Astrocyte (in vitro differentiated cells and primary cell): ENCODE measurements at places on chromosomes 3 and 15.

GRCh38 chr3:124886168-124887056 is 753 bp downstream of the ITGB5 start:
- DNase-seq, result no peak

DNA sequence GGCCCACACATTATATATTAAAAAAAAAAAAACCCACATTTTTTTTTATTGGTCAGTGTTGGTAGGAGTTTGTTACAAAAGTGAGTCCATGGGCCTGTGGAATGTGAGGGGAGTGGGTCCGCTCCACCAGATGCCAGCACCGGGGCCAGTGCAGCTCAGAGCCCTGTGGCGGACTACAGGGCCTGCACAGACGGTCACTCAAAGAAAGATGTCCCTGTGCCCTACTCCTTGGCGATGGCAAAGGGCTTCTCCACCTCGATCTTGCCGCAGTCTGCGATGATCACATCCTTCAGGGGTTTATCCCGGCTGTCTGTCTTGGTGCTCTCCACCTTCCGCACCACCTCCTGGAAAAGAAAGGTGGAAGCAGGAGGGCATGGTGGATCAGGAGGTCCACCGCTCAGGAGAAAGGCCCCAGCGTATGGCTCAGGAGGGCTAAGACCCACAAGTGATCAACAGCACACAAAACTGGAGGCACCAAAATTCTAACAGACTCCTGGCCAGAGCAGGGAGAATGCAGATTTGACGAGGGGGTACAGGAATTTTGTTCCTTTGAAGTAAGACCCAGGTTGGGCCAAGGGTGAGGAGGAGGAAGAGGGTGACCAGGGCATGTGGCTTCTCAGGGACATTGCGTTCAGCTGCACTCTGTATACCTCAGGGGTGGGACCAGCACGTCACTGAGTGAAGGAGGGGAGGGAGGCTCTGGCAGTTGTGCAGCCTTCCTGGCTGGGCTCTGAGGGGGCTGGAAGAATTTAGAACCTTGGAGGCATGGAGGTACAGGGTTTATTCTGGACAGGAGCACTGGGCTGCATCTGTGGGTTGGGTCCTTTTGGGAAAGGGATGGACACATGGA is 4.5 kb downstream of the SNX22 start:
- no peak for DNase-seq

- no peak for DNase-seq
These were observed 28.9 kb upstream of the SLC35G2 start for GRCh38 chr3:136789976-136790375.

- DNase-seq, result no peak
These were observed 307.7 kb upstream of the SOX2 start for GRCh38 chr3:181403876-181404660.

DNA sequence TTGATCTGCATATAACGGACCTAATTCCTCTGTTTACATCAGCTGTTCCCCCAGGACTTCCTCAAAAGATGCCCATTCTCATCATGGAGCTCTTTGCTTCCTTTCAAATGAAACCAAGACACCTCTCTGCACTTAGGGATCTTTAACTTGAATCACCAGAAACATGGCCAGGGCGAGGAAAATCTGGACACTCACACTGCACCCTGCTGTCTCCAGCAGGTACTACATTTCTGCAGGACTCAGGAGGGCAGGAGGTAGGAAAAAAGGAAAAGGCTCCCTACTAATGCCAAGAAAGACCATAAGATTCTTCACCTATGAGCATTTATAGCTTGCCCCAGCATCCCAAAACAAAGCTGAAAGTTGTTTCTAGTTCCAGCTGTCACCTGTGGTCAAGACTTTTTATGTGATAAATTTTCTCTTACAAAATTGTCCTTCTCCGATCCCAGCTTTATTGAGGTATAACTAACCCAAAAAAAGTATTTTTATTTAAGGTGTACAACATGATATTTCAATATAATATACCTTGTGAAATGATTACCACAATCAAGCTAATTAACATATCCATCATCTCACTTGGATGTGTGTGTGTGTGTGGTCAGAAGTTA is 87.3 kb upstream of the C15orf61 start:
- peak; percentile 22 for DNase-seq

DNA sequence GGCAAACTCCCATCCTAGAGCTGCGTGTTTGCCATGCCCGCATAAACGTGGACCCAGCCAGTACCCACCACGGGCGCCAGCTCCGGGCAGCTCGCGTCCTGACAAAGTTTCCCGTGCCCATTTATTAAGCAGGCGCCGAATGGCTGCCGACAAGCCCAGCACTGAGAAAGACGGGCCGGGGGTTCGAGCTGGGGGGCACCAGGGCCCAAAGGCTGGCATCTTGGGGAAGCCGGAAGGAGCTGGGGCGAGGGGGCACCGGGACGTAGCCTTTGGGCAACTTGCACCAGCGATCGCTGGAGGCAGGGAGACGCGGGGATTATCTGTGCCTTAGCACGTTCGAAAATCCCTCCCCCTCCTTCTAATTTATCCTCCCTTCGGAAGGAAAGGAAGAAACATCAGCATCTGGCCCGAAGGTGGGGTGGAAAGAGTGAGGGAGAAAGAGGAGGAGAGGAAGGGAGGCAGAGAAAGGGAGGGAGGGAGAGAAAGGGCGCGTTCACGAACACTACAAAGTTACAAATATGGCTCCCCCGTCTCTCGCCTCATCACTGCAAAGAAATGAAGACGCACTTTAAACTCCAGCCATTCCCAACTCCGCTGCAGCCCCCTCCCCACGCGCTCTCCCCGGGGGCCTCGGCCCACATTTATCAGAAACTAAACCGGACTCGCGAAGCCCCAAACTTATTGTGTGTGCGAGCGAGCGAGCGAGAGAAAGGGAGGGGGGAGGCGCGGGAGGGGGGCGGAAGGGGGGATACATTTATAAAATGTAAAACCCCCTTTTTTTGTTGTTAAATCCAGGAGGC is 1.0 kb downstream of the ANP32A start:
- DNase-seq, result peak; percentile 45

DNA sequence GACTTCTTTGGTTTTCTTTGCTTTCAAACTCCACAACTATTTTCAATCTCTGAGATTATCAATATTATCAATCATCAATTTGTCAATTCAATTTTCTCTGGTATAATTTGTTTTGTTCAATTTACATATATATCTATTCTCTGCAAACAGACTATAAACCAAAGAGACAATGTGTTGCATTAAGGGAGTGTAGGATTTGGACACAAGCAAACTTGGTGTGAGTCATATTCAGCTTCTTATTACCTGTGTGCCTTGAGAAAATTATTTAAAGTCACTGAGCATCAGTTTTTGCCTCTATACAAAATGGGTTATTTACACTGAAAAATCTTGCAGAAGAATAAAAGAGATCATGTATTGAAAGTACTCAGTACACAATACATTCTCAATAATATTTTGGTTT is 177.8 kb downstream of the NECTIN3 start:
- no peak for DNase-seq

GRCh38 chr15:56468401-56468800 is 3.5 kb upstream of the MNS1 start:
- no peak for DNase-seq

GRCh38 chr3:41405466-41405865 is 206.2 kb downstream of the CTNNB1 start:
- peak; percentile 57 for DNase-seq

DNA sequence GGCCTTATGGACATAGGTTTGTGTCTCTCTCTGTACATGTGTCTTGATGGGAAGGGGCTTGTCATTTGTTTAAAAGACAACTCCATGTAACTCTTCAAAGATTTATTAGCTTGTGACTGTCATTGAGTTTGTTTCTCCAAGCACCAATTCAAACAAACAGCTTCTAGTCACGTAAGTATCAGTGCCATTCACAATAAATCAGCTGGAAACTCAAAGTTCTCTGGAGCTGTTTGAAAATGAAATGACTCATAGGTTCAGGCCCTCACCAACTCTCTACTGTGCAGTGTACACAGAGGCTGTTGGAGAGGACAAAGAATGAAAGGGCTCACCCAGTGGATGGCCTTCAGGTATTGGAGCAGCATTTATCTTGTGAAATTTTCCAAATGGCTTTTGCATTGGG is 476.3 kb downstream of the AGBL1 start:
- peak; percentile 23 for DNase-seq

DNA sequence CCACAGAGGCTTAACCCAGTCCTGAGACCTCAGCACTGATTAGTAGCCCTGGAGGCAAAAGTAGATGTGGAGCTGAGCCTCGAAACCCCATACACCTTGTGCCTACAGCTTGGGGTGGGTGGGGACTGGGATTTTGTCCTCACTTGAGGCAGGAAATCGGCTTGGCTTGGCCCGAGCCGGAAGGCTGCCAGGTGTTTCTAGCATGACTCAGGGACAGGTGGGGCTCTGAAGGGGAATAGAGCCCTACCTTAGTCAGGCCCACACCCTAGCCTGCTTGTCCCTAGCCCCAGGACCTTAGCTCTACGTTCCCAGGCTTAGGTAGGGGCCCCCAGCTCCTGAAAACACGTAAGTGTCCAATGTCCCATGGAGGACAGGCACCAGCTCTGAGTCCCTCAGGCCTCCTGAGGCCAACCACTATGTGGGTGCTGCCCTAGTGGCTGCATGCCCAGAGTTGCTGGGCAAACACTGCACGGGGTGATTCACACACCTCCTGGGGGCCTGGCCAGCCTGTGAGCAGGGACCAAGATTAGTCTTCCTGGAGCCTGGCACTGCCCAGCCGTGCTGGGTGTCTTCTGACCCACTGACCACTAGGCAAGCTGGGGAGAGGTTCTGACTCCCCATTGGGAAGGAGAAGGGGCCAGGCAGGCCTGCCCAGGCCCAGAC is 3.1 kb downstream of the MST1R start:
- DNase-seq, result peak; percentile 26

DNA sequence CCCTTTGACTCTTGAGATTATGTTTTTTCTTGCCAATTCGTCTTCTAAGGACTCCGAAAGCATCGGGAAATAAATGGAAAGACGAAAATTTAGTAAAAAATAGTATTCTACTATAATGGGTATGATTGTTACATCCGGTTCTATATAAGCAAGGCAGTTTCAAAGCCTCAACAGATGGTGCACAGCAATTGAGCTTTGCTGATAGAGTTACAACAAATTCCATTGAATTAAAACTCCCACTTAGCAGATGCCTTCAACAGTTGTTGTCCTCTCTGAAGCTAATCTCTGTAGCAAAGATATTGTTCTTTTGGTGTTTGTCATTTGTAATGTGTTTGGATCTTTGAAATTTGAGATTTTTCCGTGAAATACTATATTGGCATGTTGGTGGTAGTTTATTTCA is 16.1 kb upstream of the GHSR start:
- no peak for DNase-seq

DNA sequence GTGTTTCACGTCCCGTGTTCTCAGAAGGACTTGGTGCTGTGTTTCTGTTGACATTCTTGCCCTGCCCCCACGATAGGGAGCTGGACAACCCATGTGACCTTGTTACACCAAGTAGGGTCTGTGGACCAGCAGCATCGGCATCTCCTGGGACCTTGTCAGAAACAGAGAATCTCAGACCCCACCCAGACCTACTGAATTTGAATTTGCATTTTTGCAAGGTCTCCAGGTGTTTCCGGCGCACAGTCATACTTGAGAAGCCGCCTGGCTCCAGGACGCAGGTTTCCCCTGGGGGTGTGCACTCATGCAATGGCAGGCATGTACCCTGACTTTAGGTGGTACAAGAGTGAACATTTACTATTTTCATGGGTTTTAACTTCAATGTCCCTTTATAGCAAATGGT is 117.9 kb downstream of the TLE3 start:
- no peak for DNase-seq

DNA sequence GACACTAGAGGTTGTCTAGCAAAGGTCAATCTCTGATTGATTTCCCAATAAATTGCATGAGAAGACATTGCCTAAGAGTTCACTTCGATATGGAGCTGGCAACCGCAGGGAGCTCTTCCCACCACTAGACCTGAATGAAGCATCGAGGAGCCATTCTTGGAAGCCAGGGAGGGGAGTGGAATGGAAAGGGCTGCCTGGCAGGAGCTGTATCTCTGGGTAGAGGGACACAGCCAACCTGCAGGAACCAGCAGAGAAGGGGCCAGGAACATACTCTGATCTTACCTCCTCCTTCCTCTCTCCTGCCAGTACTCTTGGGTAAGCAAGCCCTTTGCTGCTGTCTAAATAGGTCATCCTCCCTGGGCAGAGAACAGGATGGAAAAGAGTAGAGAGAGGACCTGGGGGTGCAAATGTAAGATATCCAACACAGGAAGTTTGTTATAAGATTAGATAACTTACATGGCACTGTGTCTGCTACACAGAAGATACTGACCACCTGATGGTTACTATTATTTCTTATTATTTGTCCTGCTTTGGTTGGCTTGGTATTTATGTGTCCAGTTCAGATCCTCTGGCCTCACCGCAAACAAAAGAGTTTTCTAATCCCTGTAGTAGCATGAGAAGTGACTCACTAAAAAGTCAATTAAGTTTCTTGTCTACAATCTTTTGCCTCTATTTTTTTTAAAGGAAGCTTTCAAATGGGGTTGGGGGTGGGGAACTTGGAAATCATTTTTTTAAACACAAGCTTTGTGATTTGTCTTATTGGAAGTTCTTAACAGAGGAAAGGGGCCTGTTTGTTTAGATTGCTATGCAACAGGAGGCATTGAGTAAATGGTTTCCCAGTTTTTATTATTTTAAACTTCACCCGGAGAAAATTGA is 156.7 kb upstream of the TSC22D2 start:
- peak; percentile 88 for DNase-seq

DNA sequence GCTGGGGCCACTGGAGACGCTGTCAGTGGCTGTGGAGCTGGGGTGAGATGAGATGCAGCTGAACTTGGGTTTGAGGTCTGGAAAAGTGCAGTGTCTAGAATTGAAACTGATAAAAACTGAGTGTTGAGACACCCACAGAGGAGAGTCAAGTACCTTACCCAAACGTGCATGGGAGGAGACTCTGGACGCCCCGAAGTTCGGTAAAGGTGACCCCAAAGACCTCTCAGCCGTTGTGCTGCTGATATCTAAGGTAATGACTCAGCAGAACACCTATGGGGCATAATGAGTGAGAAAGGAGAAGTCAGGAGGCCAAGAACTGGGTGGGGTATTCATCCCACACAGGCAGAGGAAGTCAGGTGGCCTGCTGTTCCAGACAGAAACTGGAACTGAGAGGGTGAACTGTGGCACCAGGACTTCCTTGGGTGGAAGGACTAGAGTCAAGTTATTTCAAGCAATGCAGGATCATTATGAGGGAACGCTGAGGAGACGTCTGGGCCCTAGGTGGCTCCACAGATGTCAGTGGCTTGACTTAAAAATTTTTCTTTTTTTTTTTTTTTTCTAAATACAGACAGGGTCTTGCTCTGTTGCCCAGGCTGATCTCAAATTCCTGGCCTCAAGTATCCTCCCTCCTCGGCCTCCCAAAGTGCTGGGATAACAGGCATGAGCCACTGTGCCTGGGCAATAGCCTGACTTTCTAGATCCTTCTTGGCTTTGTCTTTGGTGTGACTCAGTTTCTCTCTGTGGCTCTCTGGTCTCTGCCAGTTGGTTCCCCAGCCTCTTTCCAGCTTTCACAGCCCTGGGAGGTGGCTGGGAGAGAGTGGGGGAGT is 67.6 kb upstream of the GCNT3 start:
- no peak for DNase-seq

GRCh38 chr3:193416629-193417028 is 38.1 kb upstream of the ATP13A5 start:
- DNase-seq, result no peak
